ENCODE measurements at places on chromosomes 12 and 14.
A peak's percentile ranks its signal among the peaks of the same experiment; 100 is the strongest.

GRCh38 chr14:80924365-80925103, 17.0 kb downstream of the CEP128 start:
- no peak for DNase-seq

GRCh38 chr12:116922194-116922897, 11.6 kb downstream of the FBXW8 start:
- DNase-seq, result no peak

- DNase-seq, result no peak
Measured at GRCh38 chr14:72559669-72560255, 334.1 kb downstream of the DPF3 start.

GRCh38 chr12:57832966-57833365, 13.6 kb downstream of the CTDSP2 start:
- peak; percentile 81 for DNase-seq

- no peak for DNase-seq
Measured at GRCh38 chr12:51156245-51156765, 16.6 kb downstream of the TFCP2 start.

GRCh38 chr14:79543967-79544697, 667.2 kb downstream of the DIO2 start:
- DNase-seq, result peak; percentile 49

DNA sequence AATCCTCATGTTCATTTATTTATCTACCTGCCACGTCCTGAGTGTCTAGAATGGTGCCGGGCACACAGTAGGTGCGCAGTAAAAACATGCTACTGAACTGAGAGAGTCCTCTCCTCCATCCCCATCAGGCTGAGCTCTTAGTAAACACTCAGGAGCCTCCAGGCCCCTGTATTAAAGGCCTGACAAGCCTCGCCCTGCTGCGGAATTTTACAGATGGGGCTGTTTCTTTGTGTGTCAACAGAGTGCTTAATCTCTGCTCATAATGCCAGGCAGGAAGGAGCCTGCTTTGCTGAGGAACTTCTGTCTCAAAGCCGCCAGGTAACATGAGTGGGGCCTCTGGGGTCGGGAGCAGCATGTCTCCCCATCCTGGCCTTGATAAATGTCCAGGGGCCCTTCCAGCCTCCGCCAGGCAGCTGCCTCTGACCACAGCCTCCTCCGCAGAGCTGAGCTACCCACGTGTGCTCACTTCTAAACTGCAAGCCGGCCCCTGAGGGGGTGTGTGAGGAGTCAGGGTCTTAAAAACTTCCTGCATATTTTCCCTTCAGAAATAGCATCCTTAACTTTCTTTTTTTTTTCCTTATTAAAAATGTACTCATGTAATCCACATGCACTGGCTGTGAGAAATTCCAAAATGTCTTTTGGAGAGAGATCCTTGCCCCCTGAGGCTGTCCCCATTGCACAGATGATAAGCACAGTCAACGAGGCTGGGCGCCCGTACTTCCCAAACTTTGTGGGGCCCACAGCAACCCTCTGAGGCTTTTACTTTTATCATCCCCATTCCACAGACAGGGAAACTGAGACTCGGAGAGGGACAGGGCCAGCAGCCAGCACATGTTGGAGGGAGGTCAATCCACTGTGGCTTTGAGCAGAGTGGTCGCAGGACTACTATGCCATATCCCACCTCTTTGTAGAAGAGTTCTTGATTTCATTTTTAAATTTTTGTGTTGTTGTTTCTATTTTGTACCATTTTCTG, 116.0 kb upstream of the NCOR2 start:
- no peak for DNase-seq

GRCh38 chr12:15842108-15842507, 40.1 kb upstream of the STRAP start:
- DNase-seq, result no peak

Measured in ecto neural progenitor cell (in vitro differentiated cells).